Stimulated activated CD8-positive, alpha-beta memory T cell treated with anti-CD3 and anti-CD28 coated beads, Interleukin-4, amount 100 ng/mL, for 4 hours (primary cell): ENCODE measurements at places on chromosomes 7 and 10.

GRCh38 chr7:54944179-54944578, 74.6 kb upstream of the EGFR start:
- DNase-seq = no peak

DNA sequence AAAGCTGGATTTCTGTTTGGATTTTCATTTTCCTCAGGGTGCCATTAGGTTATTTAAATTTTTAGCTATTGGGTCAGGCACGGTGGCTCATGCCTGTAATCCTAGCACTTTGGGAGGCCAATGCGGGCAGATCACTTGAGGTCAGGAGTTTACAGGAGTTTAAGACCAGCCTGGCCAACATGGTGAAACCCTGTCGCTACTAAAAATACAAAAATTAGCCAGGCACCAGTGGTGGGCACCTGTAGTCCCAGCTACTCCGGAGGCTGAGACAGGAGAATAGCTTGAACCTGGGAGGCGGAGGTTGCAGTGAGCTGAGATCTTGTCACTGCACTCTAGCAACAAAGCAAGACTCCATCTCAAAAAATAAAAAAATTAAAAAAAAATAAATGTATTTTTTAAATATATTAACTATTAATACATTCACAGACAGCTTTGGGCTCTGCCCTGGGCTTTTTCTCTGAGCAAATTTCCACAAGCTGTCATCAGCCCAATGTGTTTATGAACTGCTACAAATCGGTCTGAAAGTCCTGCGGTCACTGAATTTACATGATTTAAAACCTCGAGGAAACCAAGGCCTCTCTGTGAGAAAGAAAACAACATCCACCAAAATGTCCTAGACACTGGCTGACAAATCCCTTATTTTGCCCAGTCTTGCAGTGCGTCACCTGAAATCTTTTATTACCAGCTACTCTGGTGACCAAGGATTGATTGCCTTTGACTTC, 19.2 kb upstream of the PLEKHS1 start:
- DNase-seq = no peak

- DNase-seq = no peak
Measured at GRCh38 chr10:48523820-48524758, 80.8 kb downstream of the ARHGAP22 start.

- DNase-seq = no peak
Measured at GRCh38 chr7:133272336-133272735, 19.5 kb downstream of the EXOC4 start.

GRCh38 chr10:23202779-23203178, 10.7 kb downstream of the PTF1A start:
- no peak for DNase-seq

DNA sequence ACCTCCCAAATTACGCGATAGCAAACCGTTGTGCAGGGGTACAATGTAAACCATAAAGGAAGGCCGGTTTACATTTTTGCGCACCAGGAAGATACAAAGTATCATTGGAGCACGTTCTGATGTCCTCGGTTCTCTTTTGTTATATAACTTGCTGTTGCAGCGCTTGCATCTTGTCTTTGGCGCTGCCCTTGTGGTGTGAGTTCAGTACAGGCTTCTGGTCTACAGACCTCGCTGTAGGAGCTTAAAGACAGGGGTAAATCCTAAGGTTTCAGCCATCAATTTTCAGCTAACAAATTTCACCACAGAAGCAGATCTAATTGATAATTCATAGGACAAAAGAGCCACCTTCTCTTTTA, 1.5 kb upstream of the MKX start:
- no peak for DNase-seq

- DNase-seq = no peak
Measured at GRCh38 chr7:22723637-22724036, 3.4 kb upstream of the IL6 start.

DNA sequence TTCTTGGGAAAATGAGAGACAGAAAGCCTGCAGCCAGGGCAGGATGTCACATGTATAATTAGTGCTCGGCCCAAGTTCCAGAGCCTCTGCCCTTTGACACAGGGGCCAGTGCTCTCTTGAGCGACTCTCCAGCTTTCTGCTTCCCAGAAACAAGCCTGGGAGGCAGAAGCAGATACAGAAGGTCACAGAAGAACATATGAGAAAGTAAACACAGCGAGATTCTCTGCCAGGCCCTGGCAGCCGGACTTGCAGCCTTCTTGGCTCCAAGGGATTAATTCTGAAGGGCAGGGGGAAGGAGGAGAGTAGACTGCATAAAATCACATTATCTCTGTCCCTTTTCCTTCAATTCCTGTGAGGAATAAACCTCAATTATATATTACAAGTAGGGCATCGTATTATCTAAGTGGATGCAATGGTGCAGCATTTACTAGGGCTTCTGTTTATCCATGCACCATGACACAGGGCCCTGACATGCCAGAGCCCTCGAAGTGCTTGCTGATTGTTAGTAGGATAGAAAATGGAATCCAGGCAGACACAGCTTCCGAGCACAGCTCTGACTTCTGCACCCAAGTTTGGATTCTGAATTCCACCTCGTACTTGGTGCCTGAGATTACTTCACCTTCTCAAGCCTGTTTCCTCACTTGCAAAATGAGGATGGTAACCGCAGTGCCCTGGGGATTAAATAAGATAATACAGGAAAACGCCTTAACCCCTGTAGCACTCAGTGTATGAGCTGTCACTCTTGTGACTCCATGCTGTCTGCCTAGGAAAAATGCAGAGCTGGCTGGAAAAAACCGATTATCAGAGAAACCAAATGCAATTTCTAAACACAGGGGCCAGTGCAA, 536.5 kb downstream of the TNS3 start:
- no peak for DNase-seq

GRCh38 chr10:83425306-83425705, 714.0 kb upstream of the GHITM start:
- no peak for DNase-seq

DNA sequence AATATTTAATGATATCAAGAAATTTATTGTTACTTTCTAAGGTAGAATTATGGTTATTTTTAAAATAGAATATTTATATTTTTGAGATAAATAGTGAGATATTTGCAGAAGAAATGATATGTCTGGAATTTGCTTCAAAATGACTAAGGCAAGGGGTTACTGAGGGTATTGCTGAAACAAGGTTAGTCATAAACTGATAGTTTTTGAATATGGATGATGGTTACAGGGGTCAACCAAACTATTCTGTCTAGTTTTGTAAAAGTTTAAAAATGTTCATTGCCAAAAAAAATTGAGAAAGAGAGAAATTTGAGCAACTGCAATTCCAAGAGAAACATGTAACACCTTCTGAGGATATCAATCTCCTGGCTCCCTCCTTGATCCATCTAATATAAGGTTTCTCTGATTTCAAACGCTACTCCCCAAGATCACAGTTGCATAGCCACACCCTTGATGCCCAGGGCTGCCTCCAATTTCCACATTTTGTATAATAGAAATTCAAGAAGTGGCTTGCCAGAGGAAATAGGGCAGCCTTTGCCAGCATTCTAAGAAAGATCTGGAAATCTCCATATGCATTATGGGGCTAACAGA, 159.4 kb upstream of the NAMPT start:
- no peak for DNase-seq

DNA sequence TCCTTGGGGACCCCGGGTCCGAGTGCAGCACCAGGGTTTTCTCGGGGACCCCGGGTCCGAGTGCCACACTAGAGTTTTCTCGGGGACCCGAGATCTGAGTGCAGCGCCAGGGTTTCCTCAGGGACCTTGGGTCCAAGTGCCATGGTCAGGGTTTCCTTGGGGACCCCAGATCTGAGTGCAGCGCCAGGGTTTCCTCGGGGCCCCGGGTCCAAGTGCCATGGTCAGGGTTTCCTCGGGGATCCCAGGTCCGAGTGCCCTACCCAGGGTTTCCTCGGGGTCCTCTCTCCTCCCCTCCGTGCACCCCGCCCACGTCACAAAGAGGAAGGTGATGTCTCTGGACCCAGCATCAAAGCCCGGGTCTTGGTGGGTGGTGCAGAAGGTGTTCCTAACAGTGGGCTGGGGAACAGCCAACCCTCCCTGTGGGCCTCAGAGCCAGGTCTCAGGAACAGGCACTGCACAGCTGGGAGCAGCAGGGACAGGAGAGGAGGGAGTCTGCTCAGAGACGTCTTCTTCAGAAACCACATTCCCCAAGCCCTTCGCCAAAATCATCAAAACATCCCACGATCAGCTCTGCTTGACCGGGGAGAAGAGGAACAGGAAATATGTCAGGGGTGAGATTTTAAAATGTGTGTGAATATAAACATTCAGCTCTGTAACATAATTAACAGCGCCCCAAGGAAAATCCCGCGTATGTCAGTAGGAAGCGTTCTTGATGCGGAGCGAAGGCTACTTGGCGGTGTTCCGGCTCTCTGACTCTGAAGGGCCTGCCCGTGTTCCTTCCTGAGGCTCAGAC, 540.7 kb downstream of the DNAJB6 start:
- no peak for DNase-seq

GRCh38 chr7:11228515-11228914, 254.8 kb downstream of the PHF14 start:
- DNase-seq = no peak

DNA sequence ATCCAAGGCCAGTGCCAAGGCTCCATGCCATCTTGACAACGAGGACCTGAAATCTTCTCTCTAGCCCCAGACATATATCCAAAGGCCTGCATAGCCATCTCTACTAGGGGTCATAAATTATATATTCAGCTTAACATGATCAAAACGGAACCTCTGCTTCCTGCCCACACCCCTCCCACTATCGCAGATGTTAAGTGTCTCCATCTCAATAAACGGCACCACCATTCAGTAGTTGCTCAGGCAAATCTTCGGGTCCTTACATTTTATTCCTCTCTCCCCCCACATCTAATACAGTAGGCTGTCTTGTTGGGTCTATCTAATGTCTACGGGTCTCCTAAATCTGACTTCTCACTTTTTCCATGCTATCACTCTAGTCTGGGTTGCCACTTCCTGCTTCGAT, 201.1 kb upstream of the PLXNA4 start:
- no peak for DNase-seq
